EL (cell line): ENCODE measurements at places on chromosomes 1 and 21.

GRCh38 chr1:97893844-97894243 is 27.0 kb downstream of the DPYD start:
- peak; percentile 24 for DNase-seq

GRCh38 chr1:162565460-162565859 is 3.9 kb downstream of the UAP1 start:
- DNase-seq, result no peak

- no peak for DNase-seq
Observed at GRCh38 chr1:239711768-239712167, 325.4 kb downstream of the CHRM3 start.

GRCh38 chr1:243549791-243550190 is 293.9 kb downstream of the SDCCAG8 start:
- no peak for DNase-seq

DNA sequence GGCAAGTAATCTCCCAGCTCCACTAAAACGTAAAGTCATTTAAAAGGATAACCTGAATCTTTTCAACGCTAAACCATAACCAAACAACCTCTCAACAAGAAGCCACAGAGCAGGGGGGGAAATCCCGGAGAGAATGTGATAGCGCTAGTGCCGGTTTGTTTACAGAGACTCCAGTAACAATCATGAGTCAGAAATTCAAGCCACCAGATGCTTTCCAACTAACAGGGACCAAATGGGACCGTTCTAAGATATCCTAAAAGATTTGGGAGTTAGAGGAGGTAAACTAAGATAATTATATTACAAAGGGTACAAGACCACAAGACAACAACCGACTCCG is 825 bp downstream of the DCAF8 start:
- peak; percentile 84 for DNase-seq

DNA sequence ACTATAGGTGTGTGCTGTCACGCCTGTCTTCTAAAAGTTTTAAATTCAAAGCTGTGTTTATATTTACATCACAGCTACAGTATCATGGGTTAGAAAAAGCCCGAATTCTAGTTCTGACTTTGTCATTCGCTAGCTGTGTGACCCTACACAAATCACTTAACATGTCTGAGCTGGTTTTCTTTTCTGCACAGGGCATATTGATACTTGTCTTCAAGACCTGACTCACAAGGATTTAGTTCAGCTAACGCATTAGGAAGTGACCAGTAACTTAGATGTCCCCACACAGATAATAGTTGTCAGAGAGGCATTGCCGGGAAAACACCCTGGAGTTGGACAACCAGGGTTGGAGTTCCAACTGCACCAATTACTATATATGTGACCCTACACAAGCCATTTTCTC is 25.9 kb downstream of the GIPC2 start:
- DNase-seq, result no peak

DNA sequence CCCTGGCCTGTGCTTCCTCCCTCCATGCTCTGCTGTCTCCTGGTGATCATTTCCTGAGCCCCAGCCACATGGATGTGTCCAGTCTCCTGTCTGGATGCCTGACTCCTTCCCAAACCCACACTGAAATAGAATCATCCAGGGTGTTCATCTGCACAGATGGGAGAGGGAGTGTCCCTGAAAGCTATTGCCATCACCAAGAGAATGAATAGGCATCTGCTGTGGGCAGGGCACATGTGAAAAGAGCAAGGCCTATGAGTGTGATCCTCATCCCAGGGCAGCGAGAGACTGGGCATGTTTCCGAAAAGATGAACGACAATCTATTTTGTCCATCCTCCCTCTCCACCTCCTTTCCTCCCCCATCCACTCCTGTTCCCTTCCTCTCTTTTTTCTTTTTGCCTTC is 5.0 kb downstream of the IGSF21 start:
- no peak for DNase-seq

- DNase-seq, result no peak
Observed at GRCh38 chr1:116463730-116464129, 90.7 kb downstream of the ATP1A1 start.
